Fibroblast of skin of right biceps (primary cell): ENCODE measurements at places on chromosomes 6 and 20.

DNA sequence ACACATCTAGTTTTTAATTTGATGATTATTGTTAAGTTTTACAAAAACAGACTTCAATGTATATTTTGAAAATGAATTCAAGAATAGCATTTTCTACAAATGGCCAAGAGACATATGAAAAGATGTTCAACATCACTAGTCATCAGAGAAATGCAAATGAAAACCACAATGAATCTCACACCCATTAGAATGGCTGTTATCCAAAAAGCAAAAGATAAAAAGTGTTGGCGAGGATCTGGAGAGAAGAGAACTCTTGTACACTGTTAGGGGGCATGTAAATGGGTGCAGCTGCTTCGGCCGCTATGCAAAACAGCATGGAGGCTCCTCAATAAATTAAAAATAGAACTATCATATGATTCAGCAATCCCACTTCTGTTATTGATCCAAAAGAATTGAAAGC lies 185.8 kb upstream of the CCN2 start:
- peak; percentile 70 for DNase-seq

- no peak for DNase-seq
Measured at GRCh38 chr6:138503881-138504680, 4.8 kb upstream of the NHSL1 start.

DNA sequence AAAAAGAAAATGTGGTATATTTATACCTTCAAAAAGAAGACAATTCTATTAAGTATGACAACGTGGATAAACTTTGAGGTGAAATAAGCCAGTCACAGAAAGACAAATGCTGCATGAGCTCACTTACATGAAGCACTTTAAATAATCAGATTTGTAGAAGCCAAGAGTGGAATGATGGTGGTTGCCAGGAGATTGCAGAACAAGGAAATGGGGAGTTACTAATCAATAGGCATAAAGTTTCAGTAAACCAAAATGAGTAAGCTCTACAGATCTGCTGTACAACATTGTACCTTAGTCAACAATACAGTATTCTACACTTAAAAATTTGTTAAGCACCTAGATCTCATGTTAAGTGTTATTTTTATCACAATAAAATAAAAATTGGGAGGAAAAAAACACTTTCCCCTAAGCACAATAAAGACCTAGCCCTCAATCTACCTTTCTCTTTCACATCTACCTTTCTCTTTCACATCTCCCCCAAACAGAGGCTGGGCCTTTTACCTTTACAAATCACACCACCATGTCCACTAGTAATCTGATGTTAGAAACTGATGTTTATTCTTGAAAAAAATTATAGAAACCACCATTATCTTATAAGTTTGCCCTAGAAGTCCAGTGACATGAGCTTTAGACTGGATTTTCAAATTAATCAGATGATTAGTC lies 73.9 kb downstream of the PKIB start:
- DNase-seq = no peak

DNA sequence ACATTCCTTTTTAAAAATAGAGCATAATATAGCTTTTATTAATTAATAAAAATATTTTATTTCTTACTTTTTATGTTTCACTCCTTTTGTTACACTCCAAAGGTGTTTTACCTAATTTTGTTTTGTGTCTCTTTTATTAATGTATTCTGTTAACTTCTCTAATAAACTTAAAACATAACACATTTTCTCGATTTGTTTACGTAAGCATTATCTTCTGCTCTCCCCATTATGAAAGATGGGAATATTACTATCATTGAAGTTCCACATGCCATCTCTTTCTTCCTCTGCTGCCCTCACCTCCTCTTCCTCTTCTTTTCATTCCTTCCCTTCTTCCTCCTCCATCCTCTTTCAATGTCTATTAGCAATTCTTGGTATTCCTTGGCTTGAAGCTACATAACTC lies 85.0 kb upstream of the HCRTR2 start:
- no peak for DNase-seq

- DNase-seq = no peak
Measured at GRCh38 chr20:15056246-15056645, 718.8 kb upstream of the FLRT3 start.

DNA sequence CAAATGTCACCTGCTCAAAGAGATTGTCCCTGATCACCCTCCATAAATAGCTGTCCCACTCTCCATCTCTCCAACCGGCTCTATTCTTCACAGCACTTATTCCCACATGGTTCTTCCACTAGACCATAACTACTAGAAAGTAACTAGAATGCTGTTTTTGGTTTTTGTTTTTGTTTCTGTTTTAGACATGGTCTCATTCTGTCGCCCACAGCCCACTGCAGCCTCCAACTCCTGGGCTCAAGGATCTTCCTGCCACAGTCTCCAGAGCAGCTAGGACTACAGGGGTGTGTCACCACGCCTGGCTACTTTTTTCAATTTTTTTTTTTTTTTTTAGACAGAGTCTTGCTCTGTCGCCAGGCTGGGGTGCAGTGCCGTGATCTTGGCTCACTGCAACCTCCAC lies 12.2 kb downstream of the MMP24 start:
- no peak for DNase-seq

GRCh38 chr6:141562186-141562811 lies 570.4 kb upstream of the GJE1 start:
- DNase-seq = peak; percentile 40

DNA sequence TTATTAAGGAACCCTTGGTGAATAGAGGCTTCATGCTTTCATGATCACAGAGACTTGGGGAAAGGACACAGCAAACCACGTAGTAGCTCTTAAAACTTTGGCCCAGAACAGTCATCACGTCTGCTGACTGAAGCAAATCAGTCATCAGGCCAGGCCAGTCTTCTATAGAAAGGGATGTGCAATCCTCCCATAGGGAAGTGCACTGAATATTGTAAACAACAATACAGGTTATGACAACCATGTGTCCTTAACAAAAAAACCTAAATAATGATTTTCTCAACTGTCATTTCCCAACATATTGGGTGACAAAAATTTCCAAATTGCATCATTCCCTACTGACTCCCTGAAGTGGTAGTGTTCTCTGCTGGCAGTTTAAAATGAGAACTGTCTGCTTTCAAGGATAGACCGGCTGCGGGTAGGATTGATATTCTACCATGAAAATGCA lies 388.2 kb upstream of the CITED2 start:
- DNase-seq = peak; percentile 57

- DNase-seq = no peak
Measured at GRCh38 chr20:25209911-25210310, 14.4 kb downstream of the ENTPD6 start.

- no peak for DNase-seq
Measured at GRCh38 chr6:84601366-84601765, 163.0 kb downstream of the TBX18 start.

DNA sequence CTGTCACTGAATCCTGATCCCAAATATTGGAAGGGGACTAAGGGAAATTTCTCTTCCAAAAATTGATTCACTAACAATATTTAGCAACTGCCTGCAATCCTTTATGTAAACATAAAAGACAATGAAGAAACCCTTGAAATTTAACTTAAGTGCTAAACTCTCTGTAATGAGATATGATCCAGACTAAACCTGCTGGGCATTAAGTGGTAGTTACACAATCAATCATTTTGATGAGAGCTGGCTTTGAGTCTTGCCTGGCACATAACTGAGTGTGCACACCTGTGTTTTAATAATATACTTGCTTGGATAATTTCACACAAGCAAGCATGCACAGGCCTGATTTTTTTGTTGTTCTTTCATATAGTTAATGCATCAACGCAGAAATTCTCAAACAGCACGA lies 9.8 kb upstream of the ZFP64 start:
- DNase-seq = no peak

GRCh38 chr6:14545496-14545895 lies 427.9 kb downstream of the CD83 start:
- peak; percentile 3 for DNase-seq

- peak; percentile 14 for DNase-seq
Measured at GRCh38 chr20:33433465-33434234, 9.9 kb downstream of the SNTA1 start.

GRCh38 chr20:8571611-8572010 lies 439.5 kb downstream of the PLCB1 start:
- DNase-seq = no peak

GRCh38 chr6:170295510-170296422 lies 4.9 kb upstream of the DLL1 start:
- no peak for DNase-seq

GRCh38 chr6:10564975-10565673 lies 44.0 kb downstream of the GCNT2 start:
- no peak for DNase-seq

DNA sequence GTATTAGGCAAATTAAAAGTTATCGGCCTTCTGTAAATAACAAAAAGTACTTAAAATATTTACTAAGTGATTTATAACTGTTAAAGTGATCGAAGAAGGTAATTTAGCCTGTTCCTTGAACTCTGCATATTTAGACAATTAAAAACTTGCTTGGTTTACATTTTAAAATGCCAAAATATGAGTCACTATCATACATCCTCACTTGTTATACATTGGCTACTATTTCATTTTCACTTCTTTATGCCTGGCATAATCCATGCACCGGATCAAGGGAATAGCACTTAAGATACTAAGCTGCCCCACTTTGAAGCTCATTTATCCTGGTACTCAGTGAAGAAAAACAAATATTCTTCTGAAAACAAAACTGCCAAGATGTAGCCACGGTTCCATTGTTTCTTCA lies 344.6 kb downstream of the UBE3D start:
- no peak for DNase-seq

GRCh38 chr6:57469072-57469471 lies 151.6 kb downstream of the PRIM2 start:
- no peak for DNase-seq

DNA sequence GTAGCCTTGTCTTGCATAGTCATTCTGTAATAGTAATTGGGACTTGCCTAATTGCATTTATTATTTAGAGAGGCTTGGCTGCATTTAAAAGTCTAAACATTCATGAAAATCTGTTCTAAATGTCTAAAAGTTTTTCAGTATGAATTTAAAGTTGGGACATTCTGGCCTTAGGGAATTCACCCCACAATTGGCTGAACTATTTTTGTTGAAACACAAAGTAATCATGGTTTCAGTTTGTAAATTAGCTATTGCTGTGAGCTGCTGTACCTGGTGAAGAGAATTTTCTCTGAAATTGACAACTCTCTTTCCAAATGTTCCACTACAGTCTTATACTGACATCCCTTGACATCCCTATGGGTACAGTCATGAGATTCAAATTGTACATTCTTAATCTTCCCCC lies 253.0 kb downstream of the FARS2 start:
- no peak for DNase-seq

GRCh38 chr6:14612016-14612980 lies 494.7 kb downstream of the CD83 start:
- peak; percentile 79 for DNase-seq
